ENCODE measurements at places on chromosomes 3 and 15. TPM values are rescaled to one million over a fixed set of nuclear protein-coding genes. Genes with fewer than 3 reads are reported as not detected.

Gene FGF12
- 10.9 TPM for total RNA-seq

Gene AHSG
- not detected for total RNA-seq

Gene RBSN
- 20.6 TPM for total RNA-seq

Gene TMEM45A
- total RNA-seq, result 21.6 TPM

Gene CACNA2D3
- total RNA-seq, result 0.18 TPM

Gene LCMT2
- total RNA-seq, result 6.4 TPM

Gene SNAPC5
- 17.9 TPM for total RNA-seq

Gene SH2D7
- total RNA-seq, result not detected

Gene ZNF710
- total RNA-seq, result 23.4 TPM

Gene KNG1
- total RNA-seq, result not detected

Gene CCDC33
- total RNA-seq, result 15.4 TPM

Gene PCLAF
- 70.4 TPM for total RNA-seq

Gene ITIH1
- total RNA-seq, result not detected

Gene PPP2R3A
- total RNA-seq, result 30.0 TPM

Gene CCRL2
- total RNA-seq, result 1.2 TPM

Gene SLC9C1
- total RNA-seq, result not detected

Gene GOLGA8T
- not detected for total RNA-seq

Gene C3orf20
- total RNA-seq, result not detected

Gene MYH15
- 0.95 TPM for total RNA-seq

Gene LTF
- not detected for total RNA-seq

Gene GOLGA8S
- total RNA-seq, result 0.09 TPM

Gene RTP3
- not detected for total RNA-seq

Gene XYLB
- 2.4 TPM for total RNA-seq

Gene BLM
- 19.1 TPM for total RNA-seq

Gene IL5RA
- total RNA-seq, result not detected

Gene CYP1A2
- total RNA-seq, result not detected

Gene RPN1
- 191 TPM for total RNA-seq

Gene ACTRT3
- 1.5 TPM for total RNA-seq

Gene SMCO1
- not detected for total RNA-seq

Gene LSAMP
- not detected for total RNA-seq

Gene FBN1
- total RNA-seq, result 1.3 TPM

Gene P2RY13
- not detected for total RNA-seq

Gene POLQ
- total RNA-seq, result 14.3 TPM

Gene RASGRF1
- 6.0 TPM for total RNA-seq

Gene CDCP1
- total RNA-seq, result 75.7 TPM

Gene GOLGA6B
- 0.22 TPM for total RNA-seq

Gene TGM5
- total RNA-seq, result 1.7 TPM

Gene RAB6B
- 0.52 TPM for total RNA-seq

Gene FGD5
- not detected for total RNA-seq

Gene KNL1
- total RNA-seq, result 16.2 TPM

Gene ZNF80
- not detected for total RNA-seq

Gene RTP4
- 0.90 TPM for total RNA-seq

Gene ILDR1
- total RNA-seq, result 5.1 TPM

Gene GNAT1
- 0.48 TPM for total RNA-seq

Gene FOXB1
- total RNA-seq, result 2.2 TPM

Gene DPPA2
- not detected for total RNA-seq

Gene UBE2E2
- total RNA-seq, result 48.7 TPM

Gene OR5H1
- not detected for total RNA-seq

Gene FBXW12
- total RNA-seq, result not detected
